ENCODE measurements at places on chromosomes 7 and 10.

DNA sequence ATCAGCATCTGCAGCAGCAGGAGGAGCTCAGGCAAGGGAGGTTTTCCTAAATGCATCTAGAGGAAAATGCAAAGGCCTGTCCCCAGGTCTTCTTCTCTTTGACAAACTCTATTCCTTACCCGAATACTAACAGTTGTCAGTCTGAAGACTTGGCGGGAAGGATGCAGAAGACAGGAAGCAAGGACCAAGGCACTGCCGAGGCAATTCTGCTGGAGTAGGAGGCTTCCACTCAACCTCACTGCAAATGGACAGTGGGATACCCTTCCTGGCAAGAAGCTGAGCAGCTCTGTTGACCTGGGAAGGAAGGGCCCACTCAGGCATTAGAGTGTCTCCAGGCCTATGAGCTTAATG lies 373.0 kb downstream of the CCSER2 start:
- DNase-seq: no peak

GRCh38 chr10:50345545-50345944 lies 94.2 kb upstream of the ASAH2 start:
- no peak for DNase-seq

- DNase-seq: no peak
These were observed 159.2 kb downstream of the AGMO start for GRCh38 chr7:15402436-15403136.

DNA sequence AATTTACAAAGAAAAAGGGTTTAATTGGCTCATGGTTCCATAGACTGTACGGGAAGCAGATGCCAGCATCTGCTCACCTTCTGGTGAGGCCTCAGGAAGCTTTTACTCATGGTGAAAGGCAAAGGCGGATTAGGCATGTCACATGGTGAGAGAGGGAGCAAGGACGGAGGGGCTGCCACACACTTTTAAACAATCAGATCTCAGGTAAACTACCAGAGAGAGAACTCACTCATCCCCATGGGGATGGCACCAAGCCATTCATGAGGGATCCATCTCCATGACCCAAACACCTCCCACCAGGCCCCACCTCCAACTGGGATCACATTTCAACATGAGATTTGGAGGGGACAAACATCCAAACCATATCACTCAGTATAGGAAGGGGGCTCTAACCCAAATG lies 183.9 kb downstream of the COBL start:
- no peak for DNase-seq

Measured in cortex of kidney (tissue), 1 donor.